Caudate nucleus (tissue), 63 donors: ENCODE measurements at places on chromosomes 5 and 9.

DNA sequence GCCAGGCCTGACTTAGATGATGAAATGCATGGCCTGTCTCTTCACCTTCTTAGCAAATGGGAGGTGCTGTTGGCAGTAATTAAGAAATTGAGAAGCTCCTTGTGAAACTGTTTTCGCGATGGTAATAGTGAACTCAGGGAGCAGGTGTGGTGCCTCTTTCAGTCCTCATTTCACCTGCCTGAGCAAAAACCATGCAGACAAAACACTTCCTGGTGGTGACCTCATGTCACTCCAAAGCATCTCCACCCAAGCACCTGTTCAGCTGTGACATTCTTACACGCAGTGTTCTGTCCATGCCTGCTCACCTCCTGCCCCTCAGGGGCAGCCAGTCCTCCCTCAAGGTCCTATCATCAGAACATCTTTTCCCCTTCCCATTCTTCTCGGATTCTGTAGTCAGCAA, 146.5 kb downstream of the CD180 start:
- no peak for DNase-seq

DNA sequence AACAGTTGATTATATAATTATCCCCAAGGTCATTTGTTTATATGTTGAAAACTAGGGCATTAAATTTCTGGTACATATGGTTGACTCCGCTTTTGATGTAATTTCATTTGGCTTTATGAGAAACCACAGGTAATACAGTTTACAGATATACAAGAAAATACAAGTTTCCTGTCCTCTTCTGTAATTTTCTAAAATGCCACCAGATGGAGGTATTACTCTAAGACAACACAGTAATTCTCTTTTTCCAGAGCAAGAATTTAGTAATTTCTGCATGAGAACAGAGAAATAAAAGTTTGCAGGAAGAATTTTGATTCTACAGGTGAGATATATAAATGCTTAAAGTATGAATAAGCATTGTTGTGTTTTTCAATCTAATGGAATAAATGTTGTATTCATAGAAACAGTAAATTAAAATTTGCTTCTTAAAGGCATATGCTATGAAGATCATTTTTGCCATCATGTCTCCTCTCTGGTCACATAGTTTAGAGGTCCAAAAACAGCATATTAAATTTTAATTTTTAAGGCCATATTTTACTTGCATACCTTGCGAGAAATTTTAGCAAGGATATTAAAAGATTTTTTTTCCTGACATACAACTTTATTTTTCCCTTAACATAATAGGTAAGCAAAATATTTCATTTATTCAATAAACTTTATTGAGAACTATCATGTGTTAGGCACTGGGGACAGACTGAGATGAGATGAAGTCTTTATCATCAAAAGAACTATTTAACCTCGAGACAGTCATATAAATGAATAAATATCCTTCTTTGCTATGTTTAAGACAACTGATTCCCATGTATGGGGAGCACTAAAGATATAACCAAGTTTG, 22.7 kb downstream of the CHD1 start:
- no peak for DNase-seq

DNA sequence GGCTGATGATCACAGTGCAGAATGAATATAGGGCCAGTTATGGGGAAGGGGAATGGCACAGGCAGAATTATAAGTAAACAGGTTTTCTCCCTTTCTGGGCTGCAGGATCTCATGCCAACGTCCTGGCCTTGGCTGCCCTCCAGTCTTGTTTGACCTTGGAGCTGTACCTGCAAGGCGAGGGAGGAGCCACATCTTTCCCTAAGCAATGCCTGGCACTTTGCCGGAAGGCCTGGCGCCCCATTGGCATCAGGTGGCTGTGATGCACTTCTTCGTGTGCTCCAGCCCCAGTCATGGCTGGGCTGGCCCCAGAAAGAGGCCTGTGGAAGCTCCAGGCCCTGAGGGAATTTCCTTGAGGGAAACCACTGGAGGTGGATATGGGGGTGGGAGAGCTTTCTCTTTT, 16.7 kb upstream of the IQGAP2 start:
- DNase-seq = no peak

- DNase-seq = no peak
Measured at GRCh38 chr5:124865603-124866354, 119.3 kb upstream of the ZNF608 start.

DNA sequence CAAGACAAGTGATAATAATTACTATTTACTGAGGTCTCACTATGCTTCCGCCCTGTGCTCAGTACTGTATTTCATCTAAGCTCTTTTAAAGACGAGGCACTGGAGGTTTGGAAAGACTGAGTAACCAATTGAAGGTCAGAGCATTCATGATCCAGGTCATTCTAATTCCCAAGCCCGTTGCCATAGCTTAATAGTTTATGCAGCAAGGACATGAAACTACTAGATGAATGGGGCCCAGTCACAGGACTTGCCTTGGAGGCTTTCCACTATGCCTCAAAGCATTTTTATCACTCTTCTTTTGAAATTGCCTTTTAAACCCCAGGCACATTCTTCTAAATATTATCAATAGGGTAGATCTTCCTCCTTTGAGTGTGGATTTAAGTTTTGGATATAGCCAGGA, 17.2 kb upstream of the NFIB start:
- DNase-seq = no peak

DNA sequence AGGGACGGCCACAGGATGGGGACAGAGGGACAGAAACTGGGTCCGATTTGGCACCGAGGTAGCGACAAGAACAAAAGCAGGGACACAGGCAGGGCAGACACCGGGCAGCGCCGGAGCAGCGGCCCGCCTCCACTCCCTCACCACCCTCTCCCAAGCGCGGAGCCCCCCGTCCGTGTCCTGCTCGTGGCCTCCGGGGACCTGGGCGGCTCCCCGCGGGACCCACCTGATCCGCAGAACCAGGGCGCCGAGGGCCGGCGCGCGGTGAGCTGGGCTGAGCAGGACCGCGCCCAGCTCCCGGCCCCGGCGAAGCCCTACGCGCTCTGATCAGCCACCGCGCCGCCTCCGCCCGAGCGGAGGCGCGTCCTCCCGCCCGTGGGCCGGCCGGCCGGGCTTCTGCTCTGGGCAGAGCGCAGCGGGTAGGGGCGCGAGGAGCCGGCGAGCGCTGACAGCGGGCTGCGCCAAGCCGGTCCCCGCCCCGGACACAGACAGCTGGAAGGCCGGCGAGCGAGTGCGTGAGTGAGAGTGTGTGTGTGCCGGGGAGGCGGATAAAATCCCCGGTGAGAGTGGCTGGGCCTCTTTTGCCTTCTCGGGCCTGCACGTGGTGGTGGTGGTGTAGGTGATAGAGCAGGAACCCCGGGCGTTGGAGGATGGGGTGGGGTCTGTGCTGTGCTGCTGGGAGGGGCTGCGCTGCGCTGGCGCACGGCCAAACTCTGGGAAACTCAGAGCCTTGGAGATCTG, at the start of gene GGTA1:
Gene GGTA1 (minus strand): TSS at position 418 of the 738 bp plus-strand sequence. CDS start 31,922 bp downstream, outside the sequence.
- peak; percentile 8 for DNase-seq

DNA sequence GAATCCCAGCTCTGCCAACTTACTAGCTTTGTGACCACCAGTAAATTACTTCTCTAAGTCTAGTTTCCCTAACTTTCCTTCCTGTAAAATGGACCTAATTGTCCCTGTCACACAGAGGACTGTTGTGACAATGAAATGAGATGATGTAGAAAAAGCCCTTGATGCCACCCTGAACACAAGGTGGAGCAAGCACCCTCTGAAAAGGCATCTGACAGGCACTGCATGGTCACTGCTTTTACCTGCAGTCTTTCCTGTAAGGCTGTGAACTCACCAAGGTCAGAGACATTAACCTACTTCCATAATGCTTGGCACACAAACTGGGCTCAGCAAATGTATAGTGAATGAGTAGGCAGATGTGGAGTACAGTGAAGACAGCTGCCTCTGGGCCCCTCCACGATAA, 6.1 kb downstream of the SLC31A2 start:
- DNase-seq = no peak

GRCh38 chr5:76787237-76787636, 31.6 kb upstream of the F2RL1 start:
- no peak for DNase-seq
